Naive thymus-derived CD8-positive, alpha-beta T cell (primary cell): ENCODE measurements at places on chromosomes 2 and 18.

DNA sequence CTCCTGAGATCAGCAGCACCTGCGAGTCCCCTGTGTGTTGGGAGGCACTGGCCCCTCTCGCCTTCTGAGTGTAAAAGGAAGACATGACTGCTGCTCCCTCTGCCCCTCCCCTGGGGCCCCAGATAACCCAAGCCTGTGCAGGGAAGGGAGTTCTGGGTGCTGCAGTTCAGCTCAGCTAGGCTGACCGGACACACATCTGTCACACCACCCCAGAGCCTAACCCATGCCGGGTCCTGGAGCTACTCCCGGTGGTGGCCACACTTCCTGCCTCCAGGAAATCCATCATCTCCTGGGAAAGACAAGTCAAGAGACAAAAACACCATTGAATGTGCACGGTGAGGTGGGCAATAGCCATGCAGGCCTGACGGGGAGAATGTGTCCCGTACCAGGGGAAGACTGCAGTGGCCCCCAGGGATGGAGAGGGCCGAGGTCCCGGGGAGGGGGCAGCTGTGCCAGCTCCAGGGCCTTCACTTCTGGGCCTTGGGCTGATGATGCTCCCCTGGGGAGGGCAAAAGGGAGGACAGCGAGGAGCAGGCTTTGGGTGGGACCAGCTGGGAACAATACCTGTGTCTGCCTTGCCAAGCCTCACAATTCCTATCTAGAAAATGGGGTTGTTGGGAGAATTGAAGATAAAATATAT lies 210.6 kb downstream of the TFCP2L1 start:
- DNase-seq = no peak
- H3K4me1 ChIP-seq = peaks cover 2% of the 10 kb centered on the region
- H3K36me3 ChIP-seq = no peaks in the 10 kb centered on the region
- no peak overlapping the region for H3K4me3 ChIP-seq

GRCh38 chr2:20447437-20448245 lies 767 bp downstream of the RHOB start:
- H3K27ac ChIP-seq = peak overlapping the region; percentile 73
- peaks cover 11% of the 10 kb centered on the region for H3K4me1 ChIP-seq
- H3K4me3 ChIP-seq = peak overlapping the region; percentile 85
- H3K36me3 ChIP-seq = peaks cover 2% of the 10 kb centered on the region
- DNase-seq = no peak

DNA sequence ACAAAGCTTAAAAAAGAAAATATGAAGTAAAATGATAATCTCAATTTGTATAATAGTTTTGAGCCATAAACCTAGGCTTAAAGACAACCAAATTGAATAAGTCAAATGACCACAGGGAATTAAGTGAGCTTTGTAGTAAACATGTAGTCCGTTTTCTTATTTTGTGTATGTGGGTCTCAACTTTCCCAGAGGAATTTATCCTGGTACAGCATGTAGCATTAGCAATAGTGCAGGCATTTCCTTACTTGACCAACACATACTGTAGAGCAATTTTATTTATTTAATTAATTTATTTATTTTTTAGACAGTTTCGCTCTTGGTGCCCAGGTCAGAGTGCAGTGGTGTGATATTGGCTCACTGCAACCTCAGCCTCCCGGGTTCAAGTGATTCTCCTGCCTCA lies 37.5 kb upstream of the MTCL1 start:
- no peaks in the 10 kb centered on the region for H3K36me3 ChIP-seq
- H3K27me3 ChIP-seq = no peaks in the 10 kb centered on the region
- H3K4me1 ChIP-seq = no peaks in the 10 kb centered on the region
- H3K4me3 ChIP-seq = no peak overlapping the region
- no peak for DNase-seq

- H3K27ac ChIP-seq = no peak overlapping the region
- no peak overlapping the region for H3K4me3 ChIP-seq
- no peaks in the 10 kb centered on the region for H3K4me1 ChIP-seq
- H3K36me3 ChIP-seq = no peaks in the 10 kb centered on the region
- no peak for DNase-seq
- peaks cover 12% of the 10 kb centered on the region for H3K27me3 ChIP-seq
Observed at GRCh38 chr2:96684883-96685576, 42.5 kb downstream of the FER1L5 start.

DNA sequence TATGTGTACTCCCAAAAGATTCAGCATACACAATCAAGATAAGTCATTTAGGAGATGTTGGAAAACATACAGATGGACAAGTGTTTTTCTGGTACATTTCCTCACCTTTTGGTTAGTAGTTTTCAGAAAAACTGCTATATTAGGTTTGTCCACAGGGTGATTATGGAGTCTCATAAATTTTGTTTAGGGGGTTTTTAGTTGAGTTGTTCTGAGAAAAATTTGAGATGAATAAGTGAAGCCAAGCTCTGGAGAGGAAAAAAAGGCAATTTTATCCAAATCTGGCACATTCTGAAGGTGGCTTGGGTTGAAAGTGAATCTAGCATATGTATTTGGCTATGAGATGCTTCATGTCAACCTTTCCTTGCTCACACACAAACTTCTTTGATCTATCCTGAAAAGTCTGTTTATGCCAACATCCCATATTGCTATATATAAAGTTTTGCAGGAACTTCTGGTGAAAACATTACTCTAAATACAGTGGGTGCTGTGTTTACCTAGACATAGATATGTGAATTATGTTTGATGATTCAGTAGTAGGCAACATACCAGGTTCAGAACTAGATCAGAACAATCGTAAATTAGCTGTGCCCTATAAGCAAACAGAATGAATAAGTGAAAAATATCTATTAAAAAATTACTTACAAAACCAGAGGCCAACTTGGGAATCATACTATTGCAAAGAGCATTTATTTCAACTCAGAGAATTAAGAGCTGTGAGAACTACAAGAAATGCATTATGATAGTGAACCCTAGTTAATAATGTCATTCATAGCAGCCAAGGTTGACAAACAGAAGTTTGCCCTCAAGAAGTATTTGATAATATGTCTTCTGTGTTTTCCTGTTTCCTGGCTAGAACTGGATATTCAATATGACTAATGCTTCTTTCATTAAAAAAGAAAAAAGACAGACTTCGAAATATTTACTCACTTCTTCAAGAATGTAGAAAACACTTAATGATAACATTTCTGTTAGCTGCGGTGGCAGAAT lies 552.0 kb downstream of the IRS1 start:
- H3K4me3 ChIP-seq = no peak overlapping the region
- H3K36me3 ChIP-seq = peaks cover 6% of the 10 kb centered on the region
- no peak for DNase-seq
- no peaks in the 10 kb centered on the region for H3K4me1 ChIP-seq

GRCh38 chr18:3117493-3118192 lies 102.1 kb downstream of the MYOM1 start:
- no peak for DNase-seq
- H3K27ac ChIP-seq = no peak overlapping the region
- H3K4me3 ChIP-seq = no peak overlapping the region
- no peaks in the 10 kb centered on the region for H3K4me1 ChIP-seq
- H3K36me3 ChIP-seq = peaks cover 28% of the 10 kb centered on the region

DNA sequence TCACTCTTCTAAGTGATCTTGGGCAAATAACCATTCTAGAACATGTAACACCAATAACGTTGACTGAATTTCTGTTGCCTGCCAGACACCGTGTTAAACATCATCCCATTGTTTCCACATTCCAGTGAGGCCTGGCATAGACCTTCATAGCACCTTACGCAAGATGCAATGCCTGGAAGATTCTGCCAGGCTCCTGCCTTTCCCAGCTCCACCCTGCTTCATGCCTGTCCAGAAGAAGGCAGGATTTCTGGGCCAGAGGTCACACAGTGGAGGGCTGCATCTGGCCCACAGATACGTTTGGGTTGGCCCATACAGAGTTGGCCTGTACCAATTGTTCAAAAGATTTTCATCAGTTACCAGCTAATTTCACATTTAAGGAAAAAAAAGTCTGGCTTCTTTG lies 46.3 kb downstream of the EN1 start:
- no peaks in the 10 kb centered on the region for H3K36me3 ChIP-seq
- no peak overlapping the region for H3K4me3 ChIP-seq
- no peaks in the 10 kb centered on the region for H3K4me1 ChIP-seq
- H3K27me3 ChIP-seq = peaks cover 30% of the 10 kb centered on the region

DNA sequence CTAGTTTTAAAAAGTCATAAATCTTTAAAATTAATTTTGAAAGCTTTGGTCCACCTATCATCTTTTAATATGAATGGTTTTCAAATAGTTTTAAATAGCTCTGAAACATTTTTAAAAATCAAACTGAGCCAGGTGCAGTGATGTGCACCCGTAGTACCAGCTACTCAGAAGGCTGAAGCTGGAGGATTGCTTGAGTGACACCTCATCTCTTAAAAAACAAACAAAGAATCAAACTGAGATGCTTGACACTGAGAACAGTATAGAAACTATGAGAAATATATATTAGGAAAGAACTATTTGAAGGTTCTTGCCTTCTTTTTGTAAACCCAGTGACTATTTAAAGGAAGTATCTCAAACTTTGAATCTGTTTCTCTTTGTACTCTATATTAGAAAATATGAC lies 67.4 kb downstream of the BARD1 start:
- no peak overlapping the region for H3K4me3 ChIP-seq
- no peak for DNase-seq
- peaks cover 10% of the 10 kb centered on the region for H3K36me3 ChIP-seq
- H3K4me1 ChIP-seq = no peaks in the 10 kb centered on the region

GRCh38 chr2:33336036-33336625 lies 140.3 kb upstream of the RASGRP3 start:
- no peak overlapping the region for H3K27ac ChIP-seq
- DNase-seq = no peak
- no peaks in the 10 kb centered on the region for H3K4me1 ChIP-seq
- H3K36me3 ChIP-seq = no peaks in the 10 kb centered on the region

DNA sequence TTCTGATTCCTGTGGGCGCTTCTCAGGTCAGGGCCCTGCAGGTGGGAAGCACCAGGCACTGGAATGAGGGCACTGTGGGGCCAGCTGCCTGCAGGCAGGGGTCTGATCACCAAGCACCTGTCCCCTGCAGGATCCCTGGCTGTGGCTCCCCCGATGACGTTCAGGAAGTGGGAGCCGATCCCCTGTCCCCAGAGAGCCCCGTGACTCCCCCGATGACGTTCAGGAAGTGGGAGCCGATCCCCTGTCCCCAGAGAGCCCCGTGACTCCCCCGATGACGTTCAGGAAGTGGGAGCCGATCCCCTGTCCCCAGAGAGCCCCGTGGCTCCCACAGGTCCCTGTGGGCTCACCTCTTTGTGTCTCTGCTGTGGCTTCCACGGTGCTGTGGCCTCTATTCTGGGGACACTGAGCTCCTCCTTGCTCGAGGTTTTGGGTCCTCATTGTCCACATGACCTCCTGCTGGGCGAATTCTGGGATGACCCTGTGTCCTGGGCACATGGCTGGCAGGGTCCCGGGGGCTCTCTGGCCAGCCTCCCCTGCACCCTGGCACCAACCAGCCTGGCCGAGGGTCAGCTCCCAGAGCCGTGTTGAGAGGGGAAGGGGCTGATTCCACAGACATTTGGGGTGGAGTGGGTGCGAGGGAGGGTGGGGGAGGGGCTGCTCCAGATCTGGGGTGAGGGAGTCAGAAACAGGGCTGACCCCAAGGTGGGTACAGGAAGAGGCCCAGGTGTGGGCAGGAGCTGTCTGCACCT lies 4.8 kb downstream of the NEU4 start:
- no peaks in the 10 kb centered on the region for H3K36me3 ChIP-seq
- H3K27ac ChIP-seq = no peak overlapping the region
- DNase-seq = no peak
- peaks cover 6% of the 10 kb centered on the region for H3K4me1 ChIP-seq

GRCh38 chr2:127647242-127648190 lies 1.6 kb downstream of the GPR17 start:
- no peaks in the 10 kb centered on the region for H3K36me3 ChIP-seq
- H3K27me3 ChIP-seq = no peaks in the 10 kb centered on the region
- H3K4me3 ChIP-seq = peak overlapping the region; percentile 36
- DNase-seq = no peak

DNA sequence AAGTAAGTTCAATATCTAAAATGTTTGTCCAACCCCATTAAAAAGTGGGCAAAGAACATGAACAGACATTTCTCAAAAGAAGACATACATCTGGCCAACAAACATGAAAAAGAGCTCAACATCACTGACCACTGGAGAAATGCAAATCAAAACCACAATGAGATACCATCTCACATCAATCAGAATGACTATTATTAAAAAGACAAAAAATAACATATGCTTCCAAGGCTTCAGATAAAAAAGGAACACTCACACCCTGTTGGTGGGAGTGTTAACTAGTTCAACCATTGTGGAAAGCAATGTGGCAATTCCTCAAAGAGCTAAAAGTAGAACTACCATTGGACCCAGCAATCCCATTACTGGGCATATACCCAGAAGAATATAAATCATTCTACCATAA lies 931.1 kb downstream of the LRP1B start:
- no peak for DNase-seq
- H3K4me3 ChIP-seq = no peak overlapping the region
- no peaks in the 10 kb centered on the region for H3K27me3 ChIP-seq
- H3K36me3 ChIP-seq = no peaks in the 10 kb centered on the region
- no peak overlapping the region for H3K27ac ChIP-seq

DNA sequence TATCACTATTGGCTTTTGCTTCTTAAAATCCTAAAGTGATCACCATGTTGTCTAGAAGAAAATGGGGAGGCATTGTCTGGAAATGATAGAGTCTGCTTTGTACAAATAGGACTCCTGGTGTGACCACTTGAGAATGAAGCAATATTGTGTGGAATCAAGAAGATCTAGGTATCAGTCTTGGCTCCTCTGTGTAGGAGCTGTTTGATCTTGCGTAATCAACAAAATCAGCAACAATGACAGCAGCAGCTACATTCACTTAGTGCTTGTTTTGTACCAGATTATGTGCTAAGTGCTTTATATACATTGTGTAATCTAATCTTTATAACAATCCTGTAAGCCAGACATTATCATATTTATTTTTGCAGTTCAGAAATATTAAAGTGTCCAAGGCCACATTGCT lies 17.8 kb downstream of the NCOA1 start:
- no peaks in the 10 kb centered on the region for H3K27me3 ChIP-seq
- H3K4me1 ChIP-seq = peaks cover 78% of the 10 kb centered on the region
- no peaks in the 10 kb centered on the region for H3K36me3 ChIP-seq
- H3K4me3 ChIP-seq = peak overlapping the region; percentile 2
- DNase-seq = no peak
- H3K27ac ChIP-seq = no peak overlapping the region

GRCh38 chr2:173048522-173048896 lies 27.1 kb upstream of the MAP3K20 start:
- no peak overlapping the region for H3K4me3 ChIP-seq
- peaks cover 7% of the 10 kb centered on the region for H3K27me3 ChIP-seq
- no peaks in the 10 kb centered on the region for H3K36me3 ChIP-seq
- H3K4me1 ChIP-seq = no peaks in the 10 kb centered on the region
- no peak for DNase-seq
